Activated naive CD8-positive, alpha-beta T cell treated with anti-CD3 and anti-CD28 coated beads, Interleukin-2, amount 10 ng/mL, durations not matched to agents 7 days and 5 days (primary cell): ENCODE measurements at places on chromosomes 1 and 21.

DNA sequence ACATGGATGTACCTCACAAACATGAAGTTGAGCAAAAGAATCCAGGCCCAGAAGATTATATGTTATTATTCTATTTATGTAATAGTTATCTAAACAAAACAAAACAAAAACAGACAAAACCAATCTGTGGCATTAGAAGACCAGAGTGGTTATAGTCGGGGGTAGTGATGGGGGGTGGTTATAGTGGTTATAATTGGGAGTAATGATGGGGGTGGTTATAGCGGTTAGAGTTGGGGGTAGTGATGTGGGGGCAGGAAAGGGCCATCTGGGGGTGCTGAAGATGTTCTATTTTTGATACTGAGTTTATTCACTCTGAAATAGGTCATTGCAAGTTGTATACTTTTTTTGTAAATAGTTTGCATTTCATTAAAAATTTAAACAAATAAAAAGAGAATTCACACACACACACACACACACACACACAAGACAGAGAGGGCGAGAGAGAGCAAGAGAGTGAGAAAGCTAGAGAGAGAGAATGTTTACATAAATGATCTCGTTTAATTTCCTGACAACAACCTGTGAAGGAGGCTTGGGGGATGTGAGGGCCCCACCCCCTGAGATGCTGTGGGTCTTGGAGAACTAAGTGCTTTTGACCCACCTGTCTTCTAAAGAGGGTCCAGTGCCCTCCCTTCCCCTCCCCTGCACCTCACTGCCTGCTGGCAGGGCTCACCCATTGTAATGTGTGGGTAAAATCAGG, 37.4 kb downstream of the RHOU start:
- no peak for DNase-seq
- no peak overlapping the region for H3K27ac ChIP-seq
- H3K4me3 ChIP-seq, result no peak overlapping the region
- peaks cover 1% of the 10 kb centered on the region for H3K36me3 ChIP-seq
- H3K27me3 ChIP-seq, result peaks cover 12% of the 10 kb centered on the region

- H3K27me3 ChIP-seq, result no peaks in the 10 kb centered on the region
- no peaks in the 10 kb centered on the region for H3K36me3 ChIP-seq
- H3K4me3 ChIP-seq, result no peak overlapping the region
- DNase-seq, result no peak
- no peak overlapping the region for H3K27ac ChIP-seq
Observed at GRCh38 chr1:248752161-248753028, 3.2 kb downstream of the LYPD8 start.

GRCh38 chr1:2388004-2388913, 3.1 kb downstream of the MORN1 start:
- H3K4me1 ChIP-seq, result peaks cover 16% of the 10 kb centered on the region
- no peaks in the 10 kb centered on the region for H3K27me3 ChIP-seq
- H3K27ac ChIP-seq, result no peak overlapping the region
- no peak for DNase-seq
- peaks cover 2% of the 10 kb centered on the region for H3K36me3 ChIP-seq

DNA sequence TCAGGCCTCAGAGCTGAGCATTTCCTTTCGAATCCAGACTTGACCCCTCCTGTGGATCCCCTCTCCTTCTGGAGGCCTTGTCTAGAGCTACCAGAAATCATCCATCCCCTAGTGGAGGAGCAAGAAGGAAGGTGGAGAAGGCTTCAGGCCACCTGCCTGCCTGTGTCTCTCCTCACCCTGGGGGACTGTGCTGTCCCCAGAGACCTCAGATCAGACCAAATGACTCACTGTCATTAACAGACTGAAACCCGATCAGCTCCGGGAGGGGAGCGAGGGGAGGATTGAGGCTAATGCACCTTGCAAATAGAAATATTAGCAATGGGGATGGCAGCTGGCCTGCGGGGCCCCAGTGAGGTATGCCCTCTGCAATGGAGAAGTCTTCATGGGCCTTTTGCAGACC, 2.1 kb downstream of the MYBPH start:
- H3K36me3 ChIP-seq, result no peaks in the 10 kb centered on the region
- H3K4me3 ChIP-seq, result no peak overlapping the region
- no peak for DNase-seq
- no peaks in the 10 kb centered on the region for H3K4me1 ChIP-seq

- no peaks in the 10 kb centered on the region for H3K36me3 ChIP-seq
- no peak overlapping the region for H3K4me3 ChIP-seq
- no peak overlapping the region for H3K27ac ChIP-seq
- DNase-seq, result no peak
- H3K27me3 ChIP-seq, result no peaks in the 10 kb centered on the region
Observed at GRCh38 chr1:83762039-83762365, 236.9 kb downstream of the TTLL7 start.
